NCI-H1092 (cell line): ENCODE measurements at places on chromosomes 13 and 19.

GRCh38 chr19:35253316-35254286 is 4.8 kb downstream of the LSR start:
- DNase-seq: no peak

DNA sequence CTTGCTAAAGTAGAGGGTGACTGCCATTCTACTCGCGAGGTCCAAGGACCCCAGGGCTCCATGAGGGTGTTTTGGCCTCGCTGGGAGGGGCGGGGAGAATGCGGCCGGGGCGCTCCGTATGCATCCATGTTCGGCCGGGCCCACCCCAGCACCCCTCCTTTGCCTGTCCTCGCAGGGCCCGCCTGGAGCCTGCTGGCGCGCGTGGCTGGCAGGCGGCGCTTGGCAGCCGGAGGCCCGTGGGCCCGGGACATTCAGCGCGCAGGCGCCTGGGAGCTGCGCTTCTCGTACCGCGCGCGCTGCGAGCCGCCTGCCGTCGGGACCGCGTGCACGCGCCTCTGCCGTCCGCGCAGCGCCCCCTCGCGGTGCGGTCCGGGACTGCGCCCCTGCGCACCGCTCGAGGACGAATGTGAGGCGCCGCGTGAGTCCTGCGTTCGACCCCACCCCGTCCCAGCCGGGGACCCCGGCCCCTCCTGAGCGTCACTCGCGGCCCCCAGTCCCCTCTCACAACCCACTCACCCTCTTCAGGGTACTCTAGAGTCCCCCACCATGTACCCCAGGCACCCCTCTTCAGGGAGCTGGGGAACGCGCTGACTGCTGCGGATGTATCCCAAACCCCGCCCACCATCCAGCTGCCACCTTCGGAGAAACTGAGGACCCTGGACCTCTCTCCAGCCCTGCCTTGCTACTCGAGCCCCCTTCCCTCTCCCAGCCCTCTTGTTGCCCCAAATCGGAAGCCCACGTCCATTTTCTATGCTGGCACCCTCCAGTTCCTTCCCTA is 4.1 kb downstream of the DLL3 start:
- peak; percentile 21 for DNase-seq

DNA sequence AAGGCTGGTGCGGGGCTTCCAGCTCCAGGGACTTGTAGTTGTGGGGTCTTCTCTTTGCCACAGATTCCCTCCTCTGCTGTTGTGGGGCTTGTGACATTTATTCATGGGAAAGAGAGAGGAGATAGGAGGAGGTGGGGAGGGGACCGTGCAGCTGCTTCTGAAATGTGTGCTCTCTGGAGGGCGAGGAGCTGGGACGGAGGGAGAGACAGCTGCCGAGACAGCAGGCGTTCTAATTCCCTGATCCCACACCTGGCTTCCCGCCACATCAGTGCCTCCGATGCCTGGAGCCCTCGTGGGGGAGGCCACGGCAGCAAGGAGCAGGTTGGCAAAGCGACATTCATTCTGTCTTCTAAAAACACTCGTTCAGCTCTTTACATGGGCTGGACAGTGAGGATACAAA is 164.4 kb downstream of the USP12 start:
- peak; percentile 76 for DNase-seq

- no peak for DNase-seq
Measured at GRCh38 chr19:28332351-28332750, 880.6 kb downstream of the UQCRFS1 start.

DNA sequence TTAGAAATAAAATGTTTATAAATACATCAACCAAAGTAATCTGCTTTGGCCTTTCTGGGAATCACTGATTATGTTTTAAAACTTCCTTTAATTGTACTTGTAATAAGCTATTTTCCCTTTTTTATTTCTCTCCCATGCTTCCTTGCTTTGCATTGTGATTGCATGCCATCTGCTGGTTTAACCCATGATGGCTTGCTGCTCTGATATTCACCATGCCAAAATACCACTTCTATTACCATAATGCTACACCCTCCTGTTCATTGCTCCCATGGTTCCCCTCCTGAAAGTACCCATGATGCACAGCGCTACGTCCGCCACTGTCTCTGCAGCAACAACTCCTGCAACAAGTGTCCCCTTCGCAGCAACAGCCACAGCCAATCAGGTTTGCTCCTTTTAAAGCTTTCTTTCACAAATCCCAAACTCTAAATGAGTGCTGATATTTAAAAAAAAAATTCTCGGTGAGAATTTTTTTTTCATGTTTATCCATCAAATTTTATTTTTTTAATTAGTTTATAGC is 67.7 kb upstream of the RAP2A start:
- no peak for DNase-seq

GRCh38 chr19:38135150-38135998 is 88.6 kb downstream of the DPF1 start:
- no peak for DNase-seq

DNA sequence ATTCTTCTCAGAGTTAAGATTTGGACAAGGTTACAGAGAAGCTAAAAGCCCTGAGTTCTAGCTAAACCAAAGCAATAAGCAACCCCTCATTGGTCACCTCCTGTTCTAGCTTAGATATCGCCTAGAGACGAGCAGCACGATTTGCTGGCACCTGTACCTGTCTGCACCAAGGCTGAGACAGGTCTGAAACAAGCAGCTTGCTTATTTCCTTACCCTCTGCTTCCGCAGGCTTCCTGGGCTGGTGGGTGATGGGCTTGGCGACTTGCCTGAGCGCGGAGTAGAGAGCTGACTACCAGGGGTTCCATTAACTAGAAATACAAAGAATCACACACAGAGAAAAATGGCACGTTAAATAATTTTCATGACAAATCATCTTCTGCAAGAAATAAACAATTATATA is 276.9 kb downstream of the DCLK1 start:
- no peak for DNase-seq

DNA sequence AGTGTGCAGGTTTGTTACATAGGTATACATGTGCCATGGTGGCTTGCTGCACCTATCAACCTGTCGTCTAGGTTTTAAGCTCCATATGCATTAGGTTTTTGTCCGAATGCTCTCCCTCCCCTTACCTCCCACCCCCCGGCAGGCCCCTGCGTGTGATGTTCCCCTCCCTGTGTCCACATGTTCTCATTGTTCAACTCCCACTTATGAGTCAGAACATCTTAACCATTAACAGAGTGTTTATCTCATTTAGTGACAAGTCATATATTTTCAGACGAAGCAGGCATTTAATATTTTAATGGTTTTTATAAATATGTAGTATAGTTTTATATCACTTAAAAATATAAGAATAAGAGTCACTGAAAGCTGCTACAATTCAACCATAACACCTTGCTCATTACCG is 780.5 kb upstream of the ARGLU1 start:
- DNase-seq: no peak
